ENCODE measurements at places on chromosomes 16 and 17.

DNA sequence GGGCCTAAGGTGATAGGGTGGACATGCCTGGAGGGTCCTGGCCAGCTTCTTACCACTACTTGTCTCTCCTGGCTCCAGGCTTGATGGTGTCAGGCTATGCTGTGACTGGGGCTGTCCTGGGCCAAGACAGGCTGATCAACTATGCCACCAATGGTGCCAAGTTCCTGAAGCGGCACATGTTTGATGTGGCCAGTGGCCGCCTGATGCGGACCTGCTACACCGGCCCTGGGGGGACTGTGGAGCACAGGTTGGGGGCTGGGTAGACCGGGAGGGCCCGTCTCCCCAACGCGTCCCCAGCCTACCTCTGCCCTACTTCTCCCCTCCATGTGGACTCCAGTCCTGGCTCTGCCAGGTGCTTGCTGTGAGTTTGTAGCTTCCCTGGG, 4.5 kb downstream of the SPATA20 start:
- no peak for DNase-seq

- no peak for DNase-seq
These were observed 32.8 kb upstream of the MNT start for GRCh38 chr17:2433696-2434095.

GRCh38 chr16:22001591-22001990, 675 bp upstream of the PDZD9 start:
- DNase-seq = no peak

- DNase-seq = no peak
These were observed 8.7 kb downstream of the C16orf87 start for GRCh38 chr16:46822270-46822669.

DNA sequence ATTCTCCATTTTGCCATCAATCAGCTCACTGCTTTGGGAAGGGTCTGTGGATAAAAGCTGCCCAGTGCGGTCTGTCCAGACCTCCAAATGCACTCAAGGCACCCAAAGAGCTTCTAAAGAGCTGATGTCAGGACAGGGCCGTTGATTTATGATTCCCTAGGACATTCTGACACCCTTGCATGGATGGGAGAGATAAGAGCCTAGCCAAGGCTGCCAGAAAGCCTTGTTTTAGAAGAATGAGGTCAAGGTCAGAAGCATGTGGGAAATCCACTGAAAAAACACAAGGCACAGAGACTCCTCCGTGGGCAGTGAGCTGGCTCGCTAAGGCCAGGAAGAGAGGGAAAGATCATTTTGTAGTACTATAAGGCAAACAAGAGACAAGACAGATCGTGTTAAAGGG, 214.0 kb downstream of the CDH11 start:
- DNase-seq = no peak

GRCh38 chr16:70687102-70687511, 1.3 kb upstream of the MTSS2 start:
- DNase-seq = no peak

DNA sequence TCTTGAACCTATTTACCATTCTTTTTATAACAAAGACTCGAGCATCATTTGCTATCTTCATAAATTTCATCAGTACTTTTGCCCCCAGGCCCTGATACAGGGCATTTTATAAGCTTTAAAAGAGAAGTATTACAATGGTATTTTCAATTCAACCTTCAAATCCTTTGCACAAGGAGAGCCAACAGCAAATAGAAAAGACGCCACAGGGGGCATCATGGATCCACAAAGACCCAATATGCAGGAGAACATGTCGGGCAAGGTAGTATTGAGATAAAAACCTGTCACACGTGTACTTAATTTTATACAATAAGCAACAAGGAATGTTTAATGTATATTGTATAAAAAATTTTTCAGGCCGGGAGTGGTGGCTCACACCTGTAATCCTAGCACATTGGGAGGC, 10.2 kb downstream of the MAP3K14 start:
- DNase-seq = no peak

- no peak for DNase-seq
These were observed 41.6 kb downstream of the RPGRIP1L start for GRCh38 chr16:53662072-53662471.

GRCh38 chr17:41773190-41773588, 13.3 kb downstream of the JUP start:
- no peak for DNase-seq

- no peak for DNase-seq
These were observed 80.3 kb upstream of the CRHR1 start for GRCh38 chr17:45703806-45704205.

DNA sequence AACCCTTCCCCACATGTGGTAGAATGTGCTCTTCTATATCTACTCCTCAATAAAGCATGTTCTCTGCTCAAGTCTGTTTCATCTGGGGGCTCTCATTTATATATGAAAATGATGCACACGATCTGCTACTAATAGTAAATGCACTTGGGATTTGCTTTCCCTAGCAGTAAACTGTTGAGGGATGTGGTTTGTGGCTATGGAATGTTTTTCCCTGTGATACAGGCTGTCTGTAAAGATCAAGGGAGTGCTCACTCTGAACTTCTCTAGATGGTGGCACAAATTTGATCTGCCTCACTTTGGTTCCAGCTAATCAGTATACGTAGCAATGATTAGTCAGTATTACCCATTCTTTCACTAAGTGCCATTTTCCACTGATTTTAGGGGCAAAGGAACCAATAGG, 18.8 kb downstream of the TAC4 start:
- DNase-seq = no peak

GRCh38 chr16:30548416-30549253, 9.5 kb downstream of the ZNF764 start:
- no peak for DNase-seq

DNA sequence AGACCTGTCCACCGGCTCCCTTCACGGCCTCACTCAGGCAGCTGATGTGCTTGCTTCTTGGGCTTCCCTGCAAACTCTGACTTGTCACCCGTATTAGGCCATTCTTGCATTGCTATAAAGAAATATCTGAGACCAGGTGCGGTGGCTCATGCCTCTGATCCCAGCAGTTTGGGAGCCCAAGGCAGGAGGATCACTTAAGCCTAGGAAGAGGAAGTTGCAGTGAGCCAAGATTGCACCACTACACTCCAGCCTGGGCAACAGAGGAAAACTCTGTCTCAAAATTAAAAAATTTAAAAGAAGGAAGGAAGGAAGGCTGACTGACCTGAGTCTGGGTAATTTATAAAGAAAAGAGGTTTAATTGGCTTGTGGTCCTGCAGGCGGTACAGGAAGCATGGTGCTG, 17.0 kb downstream of the SOST start:
- DNase-seq = no peak

DNA sequence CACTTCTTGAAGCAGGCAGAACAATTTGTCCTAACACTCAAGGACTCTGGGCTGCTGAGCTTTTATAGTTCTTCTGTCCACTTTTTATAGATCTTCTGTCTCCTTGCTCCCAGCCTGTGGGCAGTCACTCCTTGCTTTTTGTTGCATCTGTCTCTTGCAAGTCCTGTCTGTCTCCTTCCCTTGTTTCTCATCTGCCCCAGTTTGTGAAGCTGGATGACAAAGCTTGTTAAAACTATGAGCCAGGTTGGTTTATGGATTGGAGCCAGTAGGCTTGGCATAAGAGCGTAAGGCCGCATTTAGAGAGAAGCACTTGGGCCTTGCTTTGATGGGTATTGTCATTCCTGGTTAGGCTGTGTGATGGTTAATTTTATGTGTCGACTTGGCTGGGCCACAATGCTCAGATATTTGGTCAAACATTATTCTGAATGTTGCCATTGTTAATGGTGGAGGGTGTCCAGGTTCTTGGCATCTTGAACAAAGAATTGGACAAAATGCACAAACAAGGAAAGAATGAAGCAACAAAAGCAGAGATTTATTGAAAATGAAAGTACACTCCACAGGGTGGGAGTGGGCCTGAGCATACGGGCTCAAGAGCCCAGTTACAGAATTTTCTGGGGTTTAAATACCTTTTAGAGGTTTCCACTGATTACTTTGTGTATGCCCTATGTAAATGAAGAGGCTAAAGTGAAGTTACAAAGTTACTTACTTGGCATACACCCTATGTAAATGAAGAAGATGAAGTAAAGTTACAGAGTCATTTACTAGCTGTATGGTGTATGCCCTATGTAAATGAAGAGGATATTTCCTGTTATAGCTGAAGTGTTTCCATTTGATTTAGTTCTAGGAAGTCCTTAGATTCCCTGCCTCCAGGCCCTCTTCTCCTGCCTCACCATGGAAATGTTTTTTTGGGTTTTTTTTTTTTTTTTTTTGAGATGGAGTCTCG, 8.0 kb upstream of the CPPED1 start:
- DNase-seq = no peak

DNA sequence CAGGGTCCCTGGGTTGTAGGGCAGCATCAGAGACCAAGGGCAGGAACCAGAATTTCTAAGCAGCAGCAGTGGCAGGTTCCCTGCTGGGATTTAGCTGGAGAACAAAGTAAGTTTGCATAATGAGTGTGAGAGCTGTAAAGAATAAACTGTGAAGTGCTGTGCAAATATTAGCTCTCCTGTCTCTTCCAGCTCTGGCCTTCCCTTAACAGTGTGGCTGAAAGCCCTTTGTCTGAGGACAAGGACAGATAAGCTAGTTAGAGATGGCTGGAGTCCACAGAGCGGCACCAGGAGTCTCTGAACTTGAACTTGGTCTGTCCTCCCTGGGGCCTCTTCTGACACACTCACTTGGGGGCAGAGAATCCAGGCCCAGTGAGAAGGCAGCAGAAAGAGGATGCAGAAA, 98.2 kb upstream of the WSCD1 start:
- no peak for DNase-seq

DNA sequence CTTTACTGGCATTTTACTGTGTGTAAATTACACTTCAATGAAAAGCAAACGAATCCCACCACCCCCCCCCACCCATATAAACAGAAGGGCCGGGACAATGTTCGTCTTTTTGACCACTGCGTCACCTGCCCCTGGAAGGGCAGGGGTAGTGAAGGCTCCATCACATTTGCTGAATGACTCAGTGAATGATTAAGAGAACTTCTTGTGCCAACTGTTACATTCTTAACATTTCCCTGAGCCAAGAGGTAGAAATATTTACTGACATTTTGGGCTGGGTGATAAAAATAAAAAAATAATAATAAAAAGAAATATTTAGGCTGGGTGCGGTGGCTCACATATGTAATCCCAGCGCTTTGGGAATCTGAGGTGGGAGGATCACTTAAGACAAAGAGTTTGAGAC, 24.1 kb downstream of the C16orf96 start:
- no peak for DNase-seq

GRCh38 chr16:51119556-51119955, 31.5 kb downstream of the SALL1 start:
- no peak for DNase-seq

DNA sequence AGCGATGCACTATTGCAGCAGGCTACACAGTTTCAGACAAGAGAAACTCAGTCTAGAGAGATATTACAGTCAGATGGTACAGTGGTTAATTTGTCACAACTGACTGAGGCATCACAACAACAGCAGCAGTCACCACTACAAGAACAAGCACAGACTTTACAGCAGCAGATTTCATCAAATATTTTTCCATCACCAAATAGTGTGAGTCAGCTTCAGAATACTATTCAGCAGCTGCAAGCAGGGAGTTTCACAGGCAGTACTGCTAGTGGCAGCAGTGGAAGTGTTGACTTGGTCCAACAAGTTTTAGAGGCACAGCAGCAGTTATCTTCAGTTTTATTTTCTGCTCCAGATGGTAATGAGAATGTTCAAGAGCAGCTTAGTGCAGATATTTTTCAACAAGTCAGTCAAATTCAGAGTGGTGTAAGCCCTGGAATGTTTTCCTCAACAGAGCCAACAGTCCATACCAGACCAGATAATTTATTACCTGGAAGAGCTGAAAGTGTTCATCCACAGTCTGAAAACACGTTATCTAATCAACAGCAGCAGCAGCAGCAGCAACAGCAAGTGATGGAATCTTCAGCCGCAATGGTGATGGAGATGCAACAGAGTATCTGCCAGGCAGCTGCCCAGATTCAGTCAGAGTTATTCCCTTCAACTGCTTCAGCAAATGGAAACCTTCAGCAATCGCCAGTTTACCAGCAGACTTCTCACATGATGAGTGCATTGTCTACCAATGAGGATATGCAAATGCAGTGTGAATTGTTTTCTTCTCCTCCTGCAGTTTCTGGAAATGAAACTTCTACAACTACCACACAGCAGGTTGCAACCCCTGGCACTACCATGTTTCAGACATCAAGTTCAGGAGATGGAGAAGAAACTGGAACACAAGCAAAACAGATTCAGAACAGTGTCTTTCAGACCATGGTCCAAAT, 34.1 kb downstream of the NQO1 start:
- no peak for DNase-seq

DNA sequence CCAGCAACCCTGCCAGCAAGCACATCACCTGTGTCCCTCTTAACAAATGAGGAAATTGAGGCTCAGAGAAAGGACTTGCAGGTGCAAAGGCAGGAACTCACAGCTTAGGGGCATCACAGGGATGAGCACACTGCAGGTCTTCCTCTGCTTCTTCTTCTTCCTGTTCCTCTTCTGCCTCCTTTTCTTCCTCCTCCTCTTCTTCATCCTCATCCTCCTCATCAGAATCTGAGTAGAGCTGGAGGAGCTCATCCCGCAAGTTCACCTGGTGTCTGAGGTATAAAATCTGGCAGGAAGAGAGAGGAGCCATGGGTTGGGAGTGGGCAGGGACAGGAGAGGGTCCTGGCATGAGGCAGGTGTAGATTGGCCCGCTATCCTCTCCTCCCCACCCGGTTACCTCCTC, 2.6 kb downstream of the HAP1 start:
- no peak for DNase-seq

GRCh38 chr17:19744492-19744891, 3.6 kb downstream of the ALDH3A1 start:
- DNase-seq = no peak

DNA sequence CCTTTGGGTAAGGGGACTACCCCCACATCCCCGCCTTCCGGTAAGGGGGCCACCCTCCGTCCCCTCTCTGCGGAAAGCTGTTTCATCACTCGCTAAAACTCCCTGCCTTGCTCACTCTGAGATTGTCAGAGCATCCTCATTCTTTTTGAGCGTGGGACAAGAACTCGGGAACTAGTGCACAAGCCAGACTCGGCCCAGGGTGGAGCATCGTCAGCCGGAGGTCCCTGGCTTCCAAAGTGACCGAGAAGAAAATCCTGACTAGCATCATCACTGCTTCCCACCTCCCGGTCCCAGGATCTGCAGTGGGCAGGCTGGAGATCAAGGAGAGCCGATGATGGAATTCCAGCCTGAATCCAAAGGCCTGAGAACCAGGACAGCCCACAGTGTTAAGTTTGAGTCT, 380.3 kb downstream of the SEC14L1 start:
- DNase-seq = no peak

Data from activated CD8-positive, alpha-beta memory T cell treated with anti-CD3 and anti-CD28 coated beads for 48 hours (primary cell).